ENCODE measurements at places on chromosomes 7 and 10.

- DNase-seq, result no peak
These were observed 155.7 kb downstream of the PLXNA4 start for GRCh38 chr7:132420527-132420926.

DNA sequence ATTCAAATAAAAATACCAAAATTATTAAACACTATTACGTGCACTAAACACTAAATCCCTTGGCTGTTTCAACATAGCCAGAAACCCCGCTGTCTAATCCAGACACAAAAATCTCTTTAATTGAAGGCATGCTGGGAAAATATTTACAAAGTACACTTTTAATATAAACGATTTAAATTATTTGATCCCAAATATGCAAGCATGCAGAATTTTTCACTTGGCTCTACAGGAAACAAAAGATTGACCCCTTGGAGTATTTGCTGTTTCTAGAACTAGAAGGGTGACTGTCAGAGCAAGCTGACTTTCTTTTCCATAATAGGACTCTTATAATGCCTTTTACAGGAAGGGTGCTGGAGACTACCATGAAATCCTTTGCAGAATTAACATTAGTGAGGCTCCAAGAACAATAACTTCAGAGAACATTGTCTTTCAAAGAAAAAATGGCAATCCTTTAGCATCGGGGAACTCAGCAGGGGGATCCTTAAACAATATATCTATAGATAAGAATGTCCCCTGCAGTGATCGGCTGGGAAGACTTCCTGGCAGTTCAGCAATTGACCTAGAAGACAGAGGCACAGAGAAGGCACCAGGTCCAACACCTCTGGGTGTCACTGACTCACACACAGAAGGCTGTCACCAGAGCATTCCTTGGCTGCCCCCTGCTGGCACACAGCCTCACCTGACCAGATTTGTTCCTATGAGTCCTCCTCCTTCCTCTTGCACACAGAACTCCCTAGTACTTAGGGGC lies 55.8 kb upstream of the MRLN start:
- peak; percentile 19 for DNase-seq

DNA sequence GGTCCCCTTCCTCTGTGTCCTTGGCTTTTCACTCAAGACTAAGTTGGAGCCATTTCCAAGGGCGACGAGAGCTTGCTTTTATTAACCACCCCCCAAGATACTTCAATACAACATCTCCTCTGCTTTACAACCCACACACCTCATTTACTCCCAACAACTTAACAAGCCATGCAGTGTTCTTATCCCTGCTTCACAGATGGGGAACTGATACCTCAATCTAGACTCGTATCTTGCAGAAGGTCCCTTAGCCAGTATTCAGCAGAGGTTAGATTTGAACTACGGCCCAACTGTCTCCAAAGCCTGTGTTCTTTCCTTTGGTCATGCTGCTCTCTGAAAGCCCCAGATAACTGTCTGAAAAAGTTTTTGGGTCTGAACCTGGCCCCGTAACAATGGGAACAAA lies 444.8 kb downstream of the GRID1 start:
- no peak for DNase-seq

DNA sequence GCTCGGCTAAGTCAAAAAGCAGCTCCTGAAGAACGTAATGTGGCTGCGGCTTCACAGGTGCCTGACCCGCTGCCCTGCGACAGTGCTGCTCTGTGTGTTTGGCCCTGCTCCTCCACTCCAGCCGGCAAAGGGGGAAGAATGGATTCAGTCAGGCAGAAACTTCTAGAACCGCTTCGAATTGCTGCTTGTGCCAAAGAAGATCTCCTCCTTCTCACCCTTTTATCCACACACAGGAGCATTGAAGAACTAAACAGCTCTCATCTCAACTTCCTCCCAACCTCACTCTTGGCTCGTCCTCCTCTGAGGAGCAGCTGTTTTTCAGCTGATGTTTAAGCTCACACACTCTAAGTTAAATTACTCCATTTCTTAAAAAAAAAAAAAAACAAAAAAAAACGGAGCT lies 651.4 kb downstream of the INHBA start:
- no peak for DNase-seq

DNA sequence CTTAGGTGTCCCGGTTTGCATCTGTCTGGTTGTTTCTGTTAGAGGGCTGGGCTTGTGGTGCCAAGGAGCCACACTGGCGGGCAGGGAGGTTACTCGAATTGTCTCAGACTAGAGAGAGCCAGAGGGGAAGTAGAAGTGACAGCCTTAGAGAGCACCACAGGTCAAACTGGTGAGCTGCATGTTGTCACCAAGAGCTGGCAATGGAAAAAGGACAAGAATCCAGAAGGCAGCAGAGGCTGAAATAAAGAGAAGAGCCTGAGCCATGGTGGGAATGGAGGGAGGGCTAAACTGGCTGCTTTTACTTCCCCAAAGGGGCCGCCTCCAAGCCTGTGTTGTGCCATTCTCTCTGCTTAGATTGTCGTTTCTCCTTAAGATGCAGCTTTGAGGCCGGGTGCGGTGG lies 31.1 kb upstream of the RHBDD2 start:
- DNase-seq, result no peak

GRCh38 chr10:113557903-113558321 lies 5.1 kb downstream of the HABP2 start:
- no peak for DNase-seq

- DNase-seq, result no peak
These were observed 145.3 kb downstream of the DIP2C start for GRCh38 chr10:543862-544822.

GRCh38 chr7:71733107-71733870 lies 601.3 kb downstream of the GALNT17 start:
- peak; percentile 52 for DNase-seq

DNA sequence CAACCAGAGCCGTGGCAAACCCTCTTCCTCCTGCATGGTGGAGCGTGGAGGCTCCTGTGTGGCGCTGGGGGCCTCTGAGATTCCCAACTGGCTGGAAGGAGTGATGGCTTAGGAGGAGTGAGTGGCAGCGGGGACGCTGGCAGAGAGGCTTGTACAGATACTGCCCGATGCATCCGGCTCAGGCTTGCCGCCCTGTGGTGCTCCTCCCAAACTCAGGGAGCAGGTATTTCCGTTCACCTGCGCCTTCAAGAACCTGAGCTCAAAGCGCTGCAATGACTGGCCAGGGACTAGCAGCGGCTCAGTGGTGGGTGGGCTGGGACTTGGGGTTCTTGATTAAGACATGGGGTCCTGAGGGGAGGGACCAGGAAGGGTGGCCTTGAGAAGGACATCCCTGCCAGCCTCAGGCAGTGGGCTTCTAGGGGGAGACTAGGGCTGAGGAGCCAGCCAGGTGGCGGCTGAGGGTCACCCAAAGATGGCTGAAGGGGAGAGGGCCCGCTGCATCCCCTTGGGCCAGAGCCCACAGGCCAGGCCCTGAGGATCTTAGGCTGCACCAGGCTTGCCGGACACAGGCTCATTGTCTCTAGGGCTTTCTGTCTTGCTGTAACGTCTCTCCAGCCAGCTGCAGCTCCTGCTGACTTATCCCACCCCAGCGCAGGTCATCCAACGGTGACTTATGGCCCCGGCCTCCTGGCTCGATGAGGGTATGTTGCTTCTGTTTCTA lies 3.2 kb downstream of the ZNF775 start:
- no peak for DNase-seq

DNA sequence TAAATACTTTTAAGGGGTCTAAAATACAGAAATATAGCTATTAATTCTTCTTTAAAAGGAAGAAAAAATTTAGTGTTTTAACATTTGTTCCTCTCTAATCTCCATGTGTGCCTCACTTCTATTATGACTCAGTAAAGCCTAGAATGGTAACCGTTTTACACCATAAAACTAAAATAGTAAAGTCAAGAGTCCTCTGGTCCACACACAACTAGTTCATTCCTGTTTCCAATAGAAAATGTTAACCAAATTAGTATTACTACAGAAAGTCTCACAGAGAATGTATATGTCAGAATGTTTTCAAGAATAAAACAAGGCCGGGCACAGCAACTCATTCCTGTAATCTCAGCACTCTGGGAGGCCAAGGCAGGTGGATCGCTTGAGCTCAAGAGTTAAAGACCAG lies 55.8 kb downstream of the CNOT4 start:
- DNase-seq, result no peak

DNA sequence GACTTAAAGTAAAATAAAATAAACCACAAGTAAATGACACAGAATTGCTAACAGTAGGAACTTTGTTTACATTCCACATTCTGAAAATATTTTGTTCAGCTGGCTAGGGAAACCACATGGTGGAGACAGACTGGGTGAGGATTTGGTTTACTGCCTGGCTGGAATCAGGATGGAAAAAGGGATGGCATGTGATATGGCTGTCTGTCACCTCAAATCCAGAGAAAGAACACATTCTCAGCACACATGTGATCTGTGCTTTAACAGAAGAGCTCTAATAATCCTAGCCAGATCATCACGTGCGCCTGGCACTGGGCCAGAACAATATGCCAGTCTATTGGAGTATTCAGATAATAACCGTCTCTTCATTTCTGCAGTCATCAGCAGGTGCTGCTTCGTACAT lies 90.9 kb upstream of the PIP4K2A start:
- peak; percentile 42 for DNase-seq

GRCh38 chr7:88363249-88363648 lies 56.6 kb upstream of the STEAP4 start:
- DNase-seq, result no peak

- no peak for DNase-seq
These were observed 14.3 kb downstream of the INSIG1 start for GRCh38 chr7:155311826-155312537.

DNA sequence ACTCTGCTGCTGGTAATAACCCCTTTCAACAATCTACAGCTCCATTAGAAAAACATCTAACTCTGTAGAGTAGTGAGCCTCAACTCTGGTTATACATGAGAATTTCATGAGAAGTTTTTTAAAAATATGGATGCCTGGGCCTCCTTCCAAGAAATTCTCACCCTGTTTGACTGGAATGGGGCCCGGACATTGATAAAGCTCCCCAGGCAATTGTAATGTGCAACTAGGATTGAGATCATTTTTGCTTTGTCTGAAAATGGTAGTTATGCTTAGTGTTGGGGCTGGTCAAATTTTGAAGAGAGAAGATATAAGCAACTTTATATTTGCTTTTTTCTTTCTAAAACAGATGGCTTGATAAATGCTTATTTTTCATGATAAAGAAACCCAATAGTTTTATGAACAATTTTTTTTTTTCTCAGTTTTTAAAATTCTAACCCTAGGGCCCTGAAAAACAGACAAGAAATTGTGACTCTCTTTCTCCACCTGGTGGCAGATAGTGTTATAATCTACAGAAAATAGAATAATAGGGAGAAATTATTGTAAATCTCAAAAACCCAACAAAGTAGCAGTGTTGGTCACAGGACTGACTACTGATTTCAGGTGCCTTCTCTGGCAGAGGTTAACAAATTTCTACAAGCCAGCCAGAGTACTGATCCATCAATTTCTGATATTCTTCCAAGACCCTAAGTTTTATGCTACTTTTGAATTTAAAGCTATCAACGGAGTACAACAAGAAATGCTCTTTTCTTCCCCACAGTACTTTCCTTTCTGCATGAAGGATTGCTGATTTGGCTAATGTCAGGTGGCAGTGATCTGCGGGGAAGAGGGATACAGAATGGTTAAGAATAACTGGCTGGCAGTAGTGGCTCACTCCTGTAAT lies 174.8 kb downstream of the DKK1 start:
- no peak for DNase-seq

- no peak for DNase-seq
These were observed 100.5 kb upstream of the SDK1 start for GRCh38 chr7:3200504-3200903.
